ENCODE measurements at places on chromosomes 12 and 14.

DNA sequence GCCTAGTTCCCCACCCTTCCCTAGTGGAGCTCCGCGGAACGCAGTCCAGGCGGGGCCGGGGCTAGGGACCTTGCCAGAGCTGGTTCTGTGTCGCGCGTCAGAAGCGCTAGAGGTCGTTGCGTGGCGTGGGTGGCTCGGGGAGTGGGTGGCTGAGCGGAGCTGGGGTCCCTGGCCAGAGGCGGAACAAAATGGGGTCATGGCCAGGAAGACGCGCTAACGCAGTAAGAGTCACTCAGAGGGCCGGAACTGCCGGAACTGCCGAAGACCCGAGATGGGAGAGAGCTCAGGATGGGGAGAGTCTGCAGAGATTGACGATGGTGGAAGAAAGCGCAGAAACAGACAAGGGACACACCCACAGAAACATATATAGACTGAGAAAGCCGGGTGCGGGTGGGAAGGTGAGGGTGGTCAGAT lies 4.8 kb downstream of the DGKA start:
- no peak for DNase-seq

DNA sequence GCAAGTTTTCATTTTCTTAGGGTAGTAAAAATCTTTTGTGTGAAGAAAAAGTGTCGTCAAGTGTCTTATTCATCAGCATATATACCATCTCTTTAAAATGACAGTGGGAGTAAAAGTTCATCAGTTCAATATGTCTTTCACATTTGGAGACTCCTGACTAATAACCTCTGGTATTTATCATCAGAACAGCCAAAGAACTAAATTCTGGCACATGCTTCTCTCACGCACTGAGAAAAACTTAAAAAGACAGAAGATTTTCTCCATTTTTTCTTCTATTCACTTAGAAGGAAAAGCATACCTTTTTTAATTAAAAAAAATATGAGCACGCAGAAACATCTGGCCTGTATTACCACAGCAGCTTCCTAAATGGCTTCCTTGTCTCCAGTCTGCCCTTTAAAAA lies 265.7 kb downstream of the AKAP6 start:
- no peak for DNase-seq

DNA sequence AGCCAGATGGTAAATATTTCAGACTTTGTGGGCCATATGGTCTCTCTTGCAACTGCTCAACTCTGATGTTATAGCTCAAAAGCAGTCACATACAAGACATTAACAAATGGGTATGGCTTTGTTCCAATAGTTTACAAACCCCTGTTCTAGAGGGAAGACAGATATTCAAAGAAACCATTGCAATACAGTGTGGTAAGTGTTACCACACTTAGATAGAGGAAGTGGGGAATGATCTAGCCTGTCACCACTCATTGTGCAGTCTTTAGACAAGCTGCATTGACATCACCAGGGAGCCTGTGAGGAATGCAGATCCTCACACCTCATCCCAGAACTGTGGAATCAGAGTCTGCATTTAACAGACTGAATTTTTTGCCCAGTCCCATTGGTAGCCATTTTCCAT lies 80.0 kb upstream of the RGS6 start:
- DNase-seq: no peak

GRCh38 chr12:129312048-129312447 lies 458.8 kb downstream of the GLT1D1 start:
- no peak for DNase-seq

GRCh38 chr12:130955238-130955816 lies 1.6 kb downstream of the ADGRD1 start:
- DNase-seq: no peak

- no peak for DNase-seq
Measured at GRCh38 chr14:83289390-83289789, 1755.7 kb upstream of the SEL1L start.

GRCh38 chr12:53805791-53806190 lies 54.0 kb upstream of the CISTR start:
- DNase-seq: no peak

GRCh38 chr12:19058235-19059021 lies 71.1 kb upstream of the PLEKHA5 start:
- no peak for DNase-seq

DNA sequence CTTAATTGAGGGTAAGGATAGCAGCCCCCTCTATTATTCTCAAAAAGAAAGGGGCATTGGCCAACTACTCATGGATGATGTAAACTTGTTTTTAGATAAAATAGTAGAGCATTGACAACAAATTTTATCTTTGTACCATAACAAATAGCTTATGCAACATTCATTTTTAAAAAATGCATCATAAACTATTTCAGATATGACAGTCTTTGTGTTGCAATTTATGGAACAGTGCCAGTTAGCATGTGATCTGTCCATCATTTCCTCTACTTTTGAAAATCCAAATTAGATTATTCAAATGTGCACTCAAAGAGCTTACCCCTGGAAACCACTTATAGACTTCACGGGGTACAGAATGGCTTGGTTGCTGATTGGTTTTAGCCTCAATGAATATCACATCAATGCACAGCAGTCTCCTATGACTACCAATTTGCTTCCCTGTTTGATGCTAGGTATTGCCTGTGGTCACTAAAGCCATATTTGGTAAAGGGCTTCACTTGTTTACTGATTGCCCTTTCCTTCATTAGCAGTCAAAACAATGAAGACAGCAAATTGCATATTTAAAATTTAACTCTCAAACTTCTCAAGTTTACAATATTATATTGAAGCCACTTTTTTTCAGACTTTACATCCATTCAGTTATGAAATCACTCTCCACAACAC lies 274.9 kb upstream of the MGAT4C start:
- no peak for DNase-seq

DNA sequence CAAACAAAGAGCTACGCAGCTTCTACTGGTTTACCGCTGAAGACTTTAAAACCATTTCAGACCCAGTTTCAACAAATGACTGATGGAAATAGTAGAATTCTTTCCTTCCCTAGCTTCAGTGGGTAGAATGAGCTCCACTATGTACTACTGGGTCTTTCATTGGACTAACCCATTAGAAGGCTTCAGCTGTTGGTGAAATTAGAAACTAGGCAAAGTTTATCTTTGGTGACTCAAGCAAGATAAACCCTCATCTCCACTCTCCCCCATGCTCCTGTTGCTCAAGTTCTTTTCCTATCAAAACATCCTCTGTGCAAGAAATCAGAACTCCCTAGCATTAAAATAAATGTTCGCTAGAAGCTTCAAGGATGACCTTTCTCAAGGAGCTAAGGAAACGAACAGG lies 159.2 kb downstream of the PAWR start:
- no peak for DNase-seq

DNA sequence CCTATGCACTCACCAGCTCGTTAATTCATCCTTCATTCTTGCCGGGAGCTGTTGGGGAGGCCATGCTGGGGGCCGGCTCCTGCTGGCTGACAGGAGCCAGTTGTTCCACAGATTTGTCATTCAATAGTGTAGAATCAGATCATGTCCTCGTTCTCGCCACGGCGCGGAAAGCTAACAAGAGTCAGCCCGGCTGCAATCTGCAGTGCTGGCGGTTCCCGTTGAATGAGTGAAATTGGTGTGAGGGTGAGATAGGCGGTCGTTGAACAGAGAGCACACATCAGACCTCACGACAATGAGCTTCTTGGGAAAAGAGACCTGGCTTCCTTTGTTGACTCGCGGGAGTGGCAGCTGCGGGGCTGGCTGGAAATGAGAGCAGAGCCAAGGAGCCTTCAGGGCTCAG lies 57.5 kb downstream of the KIF26A start:
- DNase-seq: no peak

- DNase-seq: no peak
Measured at GRCh38 chr12:126362493-126362892, 1297.3 kb downstream of the AACS start.

DNA sequence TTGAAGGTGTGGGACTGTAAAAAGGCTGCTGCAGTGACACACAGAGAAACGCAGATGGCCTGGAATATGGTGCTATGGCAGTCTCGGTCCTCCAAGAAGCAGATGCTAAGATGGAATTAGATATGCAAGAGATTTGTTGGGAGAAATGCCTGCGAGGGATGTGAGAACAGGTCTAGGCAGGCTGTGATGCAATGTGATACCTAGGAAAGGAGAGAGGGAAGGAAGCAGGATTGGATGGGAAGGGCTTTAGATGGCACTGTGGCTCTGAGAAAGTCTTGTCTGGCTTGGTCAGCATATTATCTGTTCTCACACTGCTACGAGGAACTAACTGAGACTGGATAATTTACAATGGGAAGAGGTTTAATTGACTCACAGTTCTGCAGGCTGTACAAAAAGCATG lies 374.4 kb downstream of the BCAT1 start:
- DNase-seq: no peak

DNA sequence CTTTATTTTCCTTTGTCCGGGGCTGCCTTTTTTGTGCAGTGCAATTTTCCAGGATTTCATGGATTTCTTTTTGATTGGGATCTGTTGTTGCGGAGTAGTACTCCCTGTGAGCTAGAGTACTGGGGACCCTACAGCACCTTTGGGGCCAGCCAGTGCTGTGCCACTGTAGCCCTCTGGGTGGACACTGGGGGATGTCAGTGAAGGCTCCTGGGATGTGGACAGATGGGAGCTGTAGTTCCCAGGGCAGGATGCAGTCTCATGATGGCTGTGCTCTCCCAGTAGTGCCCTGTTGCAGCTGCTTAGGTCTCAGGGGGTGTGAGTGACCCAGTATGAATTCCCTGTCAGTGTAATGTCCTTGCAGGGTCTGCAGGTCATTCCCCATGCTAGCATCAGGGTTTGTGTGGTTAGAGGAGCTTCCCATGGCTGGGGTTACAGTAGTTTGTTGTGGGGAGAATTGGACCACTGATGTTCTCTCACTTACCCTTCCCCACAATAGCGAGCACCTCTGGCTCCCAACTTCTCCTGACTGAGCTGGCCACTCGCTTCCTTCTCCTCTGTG lies 72.2 kb downstream of the BRMS1L start:
- no peak for DNase-seq

- DNase-seq: no peak
Measured at GRCh38 chr12:45518291-45519235, 210.9 kb upstream of the ARID2 start.

DNA sequence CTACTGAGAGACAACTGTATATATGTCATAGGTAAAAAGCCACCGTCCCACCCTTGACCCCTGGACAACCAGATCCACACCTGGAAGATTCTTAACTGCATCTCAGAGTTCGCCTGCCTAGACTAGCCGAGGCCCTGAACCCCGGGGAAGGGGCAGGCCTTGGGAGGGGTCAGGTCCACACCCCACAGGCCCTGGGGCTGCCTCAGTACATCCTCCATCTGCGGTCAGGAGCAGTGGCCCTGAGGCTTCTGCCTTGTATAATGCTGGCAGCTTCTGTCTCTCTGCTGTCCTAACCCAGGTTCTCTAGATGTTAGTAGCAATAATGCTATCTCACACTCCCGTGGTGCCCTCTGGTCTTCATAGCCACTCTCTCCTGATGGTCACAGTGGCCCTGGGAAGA lies 36.8 kb downstream of the JDP2 start:
- DNase-seq: no peak

GRCh38 chr14:95440496-95440895 lies 76.0 kb downstream of the SYNE3 start:
- no peak for DNase-seq
